Inflammatory macrophage (primary cell): ENCODE measurements at places on chromosomes 12 and 14.

GRCh38 chr12:16604596-16605252 is 1.2 kb downstream of the LMO3 start:
- no peak for DNase-seq

GRCh38 chr12:87116780-87117179 is 860.6 kb upstream of the MGAT4C start:
- DNase-seq, result no peak

GRCh38 chr14:85336817-85337216 is 193.1 kb upstream of the FLRT2 start:
- no peak for DNase-seq

DNA sequence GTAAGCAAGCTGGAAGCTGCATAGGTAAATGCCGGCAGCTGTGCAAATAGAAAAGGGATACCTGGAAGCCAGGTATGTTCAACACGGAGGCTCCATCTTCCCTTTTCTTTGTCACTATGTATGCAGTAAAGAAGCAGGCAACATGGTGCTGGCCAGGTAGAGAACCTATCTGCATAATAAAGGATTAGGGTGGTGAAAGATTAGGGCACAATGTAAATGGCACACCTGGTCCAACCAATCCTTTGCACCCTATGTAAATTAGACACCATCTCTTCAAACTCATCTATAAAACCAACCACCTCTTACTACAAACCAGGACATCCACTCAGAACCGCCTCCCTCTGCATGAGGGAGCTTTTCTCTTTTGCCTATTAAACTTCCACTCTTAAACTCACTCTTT is 32.3 kb downstream of the RPS29 start:
- DNase-seq, result no peak

- DNase-seq, result no peak
Observed at GRCh38 chr12:29731591-29731990, 52.2 kb downstream of the TMTC1 start.
